ENCODE measurements at places on chromosomes 5 and 9.

GRCh38 chr9:123074628-123075027 lies 41.2 kb downstream of the GPR21 start:
- DNase-seq = no peak

- DNase-seq = no peak
Observed at GRCh38 chr9:34072410-34072809, 23.7 kb upstream of the UBAP2 start.

DNA sequence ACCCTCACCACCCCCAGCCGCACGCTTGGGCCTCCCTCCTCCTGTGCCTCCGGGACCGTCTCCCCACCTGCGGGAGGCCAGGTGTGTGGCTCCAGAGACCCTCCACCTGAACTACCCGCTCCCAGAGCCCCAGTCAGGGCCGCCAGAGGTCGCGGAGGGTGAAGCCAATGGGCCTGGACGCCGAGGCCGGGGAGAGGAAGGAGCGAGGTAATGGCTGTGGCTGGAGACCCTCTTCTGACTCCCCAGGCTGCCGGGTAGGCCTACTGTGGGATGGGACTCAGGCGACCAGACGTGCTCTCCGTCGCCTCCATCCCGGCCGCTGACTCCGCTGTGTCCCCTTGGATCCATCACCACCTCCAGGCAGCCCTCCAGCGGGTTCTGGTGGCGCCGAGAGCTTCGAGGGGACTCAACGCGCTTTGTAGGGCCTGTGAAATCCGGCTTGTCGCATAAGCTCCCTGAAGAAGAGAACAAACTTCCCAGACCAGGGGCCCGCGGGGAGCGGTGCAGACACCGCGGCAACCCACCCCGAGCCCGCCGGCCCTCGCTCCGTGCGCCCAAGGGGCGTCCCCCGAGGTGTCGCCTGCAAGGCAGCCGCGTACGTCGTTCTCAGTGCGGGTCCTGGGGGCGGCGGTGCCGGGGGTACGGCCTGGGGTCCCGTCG lies 12.6 kb downstream of the IRX2 start:
- no peak for DNase-seq

DNA sequence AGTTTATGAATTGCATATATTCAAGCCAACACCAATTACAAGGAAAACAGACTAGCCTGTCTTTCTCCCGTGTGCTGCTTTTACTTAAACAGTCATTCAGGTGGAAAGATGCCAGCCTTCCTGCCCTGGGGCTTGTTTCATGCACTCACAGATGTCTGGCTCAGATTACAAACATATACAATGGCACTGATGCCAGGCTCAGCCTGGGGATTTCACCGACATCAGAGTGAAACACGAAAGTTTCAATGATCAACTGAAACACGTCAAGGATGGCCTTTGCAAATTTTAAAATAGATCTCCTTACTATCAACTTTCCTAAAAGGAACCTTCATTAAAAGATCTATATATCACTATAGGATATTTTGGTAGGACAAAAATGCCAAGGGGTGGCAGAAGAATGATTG lies 1576.5 kb downstream of the EFNA5 start:
- DNase-seq = no peak

DNA sequence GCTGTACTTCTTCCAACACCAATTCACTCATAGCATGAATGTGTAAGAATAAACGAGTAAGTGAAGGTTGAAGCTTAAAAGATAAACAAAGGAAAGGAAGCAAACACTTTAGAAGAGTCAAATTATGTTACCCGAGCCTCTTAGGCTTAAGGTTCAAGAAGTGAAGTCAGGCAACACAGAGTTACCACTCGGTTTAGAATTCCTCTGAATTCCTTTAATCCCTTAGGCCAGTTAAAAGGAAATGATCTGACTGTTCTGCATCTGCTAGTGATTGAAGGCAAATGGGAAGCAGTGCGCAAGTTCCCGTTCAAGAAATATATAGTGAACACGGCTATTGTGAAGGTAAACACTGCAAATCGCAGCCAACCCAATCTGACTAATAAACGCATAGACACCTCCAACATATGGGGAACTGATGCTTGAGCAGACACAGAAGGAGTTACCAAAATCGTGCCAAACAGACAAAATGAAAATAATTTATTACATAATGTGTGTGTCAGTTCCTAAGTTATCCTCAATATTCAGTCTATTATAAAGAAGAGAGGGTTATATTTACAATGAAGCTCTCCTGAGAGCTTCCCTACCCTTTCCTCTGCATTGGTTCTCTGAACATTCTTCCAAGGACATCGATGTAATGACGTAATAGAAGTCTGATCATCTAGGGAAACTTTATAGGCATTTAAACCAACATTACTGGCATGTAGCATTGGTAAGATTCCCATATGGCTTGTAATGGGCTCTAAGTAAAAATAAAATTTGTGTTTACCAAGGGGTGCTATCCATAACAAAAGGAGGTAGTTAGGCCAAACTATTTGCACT lies 837.1 kb upstream of the ZNF608 start:
- DNase-seq = no peak

- no peak for DNase-seq
Observed at GRCh38 chr5:9851458-9851857, 221.3 kb upstream of the TAS2R1 start.

- no peak for DNase-seq
Observed at GRCh38 chr9:135883410-135884089, 23.8 kb downstream of the CAMSAP1 start.

DNA sequence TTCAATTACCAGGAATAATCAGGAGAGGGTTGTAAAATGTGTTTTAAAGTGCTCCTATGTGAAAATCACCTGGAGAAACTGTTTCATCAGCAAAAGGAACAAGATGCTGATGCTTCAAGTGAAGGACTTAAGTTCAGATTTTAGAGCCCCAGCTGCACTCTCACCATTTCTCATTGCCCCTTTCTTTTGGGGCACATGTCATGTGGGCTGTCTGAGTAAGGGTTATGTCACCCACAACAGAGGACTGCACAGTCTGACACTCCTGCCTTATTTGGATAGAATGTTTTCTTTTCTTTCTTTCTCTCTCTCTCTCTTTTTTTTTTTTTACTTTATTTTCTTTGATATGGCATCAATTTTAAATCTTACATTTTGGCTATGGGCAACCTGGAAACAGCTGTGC lies 204.1 kb upstream of the EFNA5 start:
- no peak for DNase-seq

- DNase-seq = no peak
Observed at GRCh38 chr5:102737805-102738469, 17.2 kb upstream of the PAM start.

GRCh38 chr5:140109759-140110645 lies 3.9 kb upstream of the PURA start:
- no peak for DNase-seq

DNA sequence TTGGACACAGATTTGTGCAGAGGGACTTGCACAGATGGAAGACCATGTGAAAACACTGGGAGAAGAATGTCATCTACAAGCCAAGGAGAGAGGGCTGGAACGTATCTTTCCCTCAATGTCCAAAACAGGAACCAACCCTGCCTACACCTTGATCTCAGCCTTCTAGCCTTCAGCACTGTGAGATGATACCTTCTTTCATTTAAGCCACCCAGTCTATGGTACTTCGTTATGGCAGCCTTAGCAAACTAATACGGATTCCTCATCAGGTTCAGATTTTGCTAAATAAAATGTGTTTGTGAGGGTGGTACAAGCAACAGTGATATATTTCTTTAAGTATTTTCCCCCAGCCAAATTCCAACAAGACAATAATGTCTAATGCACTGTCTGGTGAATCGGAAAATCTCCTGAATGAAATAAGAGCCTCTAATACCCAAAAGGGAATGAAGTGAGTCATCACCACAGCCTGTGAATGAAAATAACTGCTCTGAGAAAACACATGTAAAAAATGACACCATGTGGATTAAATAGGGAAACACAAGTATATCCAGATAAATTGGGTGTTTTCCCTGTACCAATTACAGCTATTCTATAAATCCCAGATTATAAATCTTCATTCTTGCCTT lies 182.8 kb upstream of the TARS1 start:
- no peak for DNase-seq

DNA sequence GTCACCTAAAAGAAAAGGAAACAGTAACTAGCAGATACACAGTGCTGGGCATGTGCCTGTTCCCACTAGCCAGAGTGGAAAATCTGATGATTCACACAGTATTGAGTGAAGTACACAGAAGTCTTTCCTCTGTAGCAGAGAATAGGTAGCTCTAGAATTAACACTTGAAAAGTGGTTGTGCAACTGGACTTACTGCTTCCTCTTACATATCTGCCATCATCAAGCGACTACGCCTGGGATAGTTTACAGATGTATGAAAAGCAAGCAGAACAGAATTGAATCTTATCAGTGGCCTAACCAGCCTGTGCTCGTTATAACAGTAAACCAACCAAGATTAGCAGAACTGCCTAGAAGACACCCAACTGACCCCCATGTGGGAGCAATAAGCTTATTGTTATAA lies 130.6 kb downstream of the DTWD2 start:
- DNase-seq = no peak

- no peak for DNase-seq
Observed at GRCh38 chr9:112971415-112971814, 40.6 kb downstream of the ZNF883 start.

- DNase-seq = no peak
Observed at GRCh38 chr5:127227881-127228280, 62.7 kb upstream of the MEGF10 start.

DNA sequence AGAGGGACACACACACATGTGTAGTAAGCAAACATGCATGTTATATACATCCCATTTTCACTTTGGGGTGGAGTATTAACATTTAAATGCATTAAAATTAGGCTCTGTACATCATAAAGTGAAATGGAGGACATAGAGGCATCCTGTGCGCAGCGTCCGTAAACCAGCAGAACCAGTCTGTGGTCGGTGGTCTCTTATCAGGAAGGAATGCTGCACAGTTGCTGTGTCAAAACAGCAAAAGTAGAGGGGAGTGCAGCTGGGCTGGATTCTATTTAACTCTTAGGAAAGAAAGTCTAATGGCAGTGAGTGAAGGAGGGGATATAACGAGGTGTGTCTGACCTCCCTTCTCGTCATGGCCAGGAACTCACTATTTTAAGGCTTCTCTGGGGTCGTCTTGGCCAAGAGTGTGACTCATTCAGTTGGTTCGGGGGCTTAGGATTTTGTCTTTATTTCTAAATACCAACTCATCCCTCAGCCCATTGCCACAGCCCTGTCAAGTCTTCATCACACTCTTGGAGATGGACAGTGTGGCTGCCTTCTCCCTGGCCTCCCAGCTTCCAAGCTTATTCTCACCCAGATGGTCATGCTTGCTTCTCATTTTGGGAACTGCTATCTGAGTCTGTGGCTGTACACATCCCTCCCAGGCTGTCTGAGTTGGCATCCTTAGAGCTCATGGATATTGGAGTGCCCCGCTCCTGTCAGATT lies 20.1 kb upstream of the CXCL14 start:
- DNase-seq = no peak

- no peak for DNase-seq
Observed at GRCh38 chr5:56447656-56448055, 214.5 kb upstream of the ANKRD55 start.

GRCh38 chr5:130436430-130436829 lies 532.2 kb downstream of the CHSY3 start:
- no peak for DNase-seq

GRCh38 chr5:17070647-17071046 lies 134.6 kb upstream of the MYO10 start:
- no peak for DNase-seq

DNA sequence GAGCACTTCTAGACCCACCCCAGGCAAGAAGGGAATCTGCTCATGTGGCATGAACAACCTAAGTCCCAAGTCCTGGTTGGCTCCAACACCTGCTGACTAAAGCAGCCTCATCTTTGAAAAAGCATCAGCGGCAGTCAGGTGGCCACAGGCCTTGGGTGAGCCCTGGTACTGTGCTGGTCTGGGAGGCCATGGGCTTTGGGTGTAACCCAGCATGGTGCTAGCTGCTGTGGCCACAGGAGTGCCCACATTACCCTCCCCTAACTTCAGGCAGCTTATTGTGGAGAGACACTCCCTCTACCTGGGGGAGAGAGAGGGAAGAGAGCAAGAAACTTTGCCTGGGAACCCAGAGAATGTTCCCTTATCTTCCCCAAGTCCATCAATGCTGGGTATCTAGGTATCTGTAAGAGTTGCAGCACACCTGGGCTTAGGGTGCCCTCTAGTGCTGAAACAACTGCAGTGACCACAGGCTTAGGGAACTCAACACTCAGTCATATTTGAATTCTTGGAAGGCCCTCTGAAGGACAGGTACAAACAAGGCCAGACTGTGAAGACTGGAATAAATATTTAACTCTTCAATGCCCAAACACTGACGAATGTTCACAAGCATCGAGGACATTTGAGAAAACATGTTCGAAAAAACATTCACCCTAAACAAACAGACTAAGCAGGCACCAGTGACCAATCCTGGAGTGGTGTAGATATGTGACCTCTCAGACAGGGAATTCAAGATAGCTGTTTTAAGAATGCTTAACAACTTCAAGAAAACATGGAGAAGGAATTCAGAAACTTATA lies 69.9 kb upstream of the OR2K2 start:
- no peak for DNase-seq

- DNase-seq = no peak
Observed at GRCh38 chr9:131666774-131667173, 73.1 kb downstream of the RAPGEF1 start.

GRCh38 chr9:89755821-89756220 lies 151.0 kb downstream of the GADD45G start:
- no peak for DNase-seq

DNA sequence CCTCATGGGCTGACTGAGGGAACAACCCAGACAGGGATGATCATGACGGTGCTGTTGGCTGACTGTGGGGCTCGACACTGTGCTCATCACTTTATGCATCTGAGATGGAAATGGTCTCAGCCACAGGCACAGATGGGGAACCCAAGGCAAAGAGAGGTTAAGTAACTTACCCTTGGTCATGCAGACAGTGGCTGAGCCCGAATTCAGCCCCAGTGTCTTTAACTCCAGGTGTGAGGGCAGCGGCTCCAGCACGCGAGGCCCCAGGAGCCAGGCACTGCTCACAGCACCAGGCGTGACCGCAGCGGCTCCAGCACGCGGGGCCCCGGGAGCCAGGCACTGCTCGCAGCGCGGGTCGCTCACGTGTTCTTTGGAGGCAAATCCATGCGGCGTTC lies 45.3 kb upstream of the FCN1 start:
- DNase-seq = no peak
